ENCODE measurements at places on chromosomes 6 and 20. TPM values are rescaled to one million over a fixed set of nuclear protein-coding genes. Genes with fewer than 3 reads are reported as not detected.

DNA sequence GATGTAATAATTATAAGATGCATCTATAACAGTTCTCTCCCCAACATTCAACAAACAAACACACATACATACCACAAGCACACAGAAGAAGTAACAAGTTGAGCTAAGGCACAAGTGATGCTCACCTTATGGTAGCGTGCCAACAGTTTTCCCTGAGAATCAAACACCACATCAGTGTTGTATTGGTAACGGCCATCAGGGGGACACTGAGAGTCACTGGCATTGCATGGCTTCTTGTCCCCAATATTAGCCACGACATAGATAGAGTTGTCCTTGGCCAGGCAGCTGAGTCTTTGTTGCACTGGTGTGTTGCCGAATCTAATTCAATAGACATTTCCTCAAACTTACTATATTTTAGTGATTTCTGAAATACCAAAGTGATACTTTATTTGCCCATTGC is 14.8 kb upstream of the VNN1 start:
- no peak for DNase-seq

Gene PDYN
- not detected for total RNA-seq

Gene TMEM200A
- total RNA-seq = not detected

Gene MATN4
- total RNA-seq = not detected
